ENCODE measurements at places on chromosomes 13 and 19. TPM values are rescaled to one million over a fixed set of nuclear protein-coding genes. Genes with fewer than 3 reads are reported as not detected.

ERICH6B gene
- total RNA-seq = not detected

ZNF83 gene
- total RNA-seq = 25.8 TPM

- no peak overlapping the region for H3K4me3 ChIP-seq
- no peaks in the 10 kb centered on the region for H3K36me3 ChIP-seq
Observed at GRCh38 chr13:112951674-112952371, 17.2 kb upstream of the MCF2L start.

DNA sequence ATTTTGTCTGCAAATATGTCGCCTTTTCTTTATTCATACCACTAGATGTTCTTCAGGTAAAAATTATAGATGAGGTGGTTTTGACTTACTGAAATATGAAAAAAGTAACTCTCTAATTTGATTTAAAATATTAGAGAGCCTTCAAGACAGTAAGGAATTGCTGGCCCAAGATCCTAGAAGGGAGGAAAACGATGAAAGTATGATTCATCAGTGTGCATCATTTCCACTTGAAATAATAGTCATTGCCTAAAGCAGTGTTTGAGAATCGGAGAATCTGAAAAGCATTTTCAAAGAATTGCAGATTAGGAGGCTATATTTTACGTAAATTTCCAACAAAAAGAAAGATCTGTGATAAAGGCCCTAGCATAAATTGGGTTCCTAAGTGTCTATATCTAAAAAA, 1707.9 kb upstream of the PRR20A start:
- H3K4me1 ChIP-seq = no peaks in the 10 kb centered on the region
- no peaks in the 10 kb centered on the region for H3K36me3 ChIP-seq
- H3K27ac ChIP-seq = no peak overlapping the region
- H3K27me3 ChIP-seq = no peaks in the 10 kb centered on the region
- no peak for DNase-seq
- H3K4me3 ChIP-seq = no peak overlapping the region

- DNase-seq = no peak
- peaks cover 16% of the 10 kb centered on the region for H3K4me1 ChIP-seq
- H3K27me3 ChIP-seq = no peaks in the 10 kb centered on the region
- peak overlapping the region; percentile 53 for H3K27ac ChIP-seq
Observed at GRCh38 chr13:97369261-97369893, 64.6 kb upstream of the RAP2A start.

DNA sequence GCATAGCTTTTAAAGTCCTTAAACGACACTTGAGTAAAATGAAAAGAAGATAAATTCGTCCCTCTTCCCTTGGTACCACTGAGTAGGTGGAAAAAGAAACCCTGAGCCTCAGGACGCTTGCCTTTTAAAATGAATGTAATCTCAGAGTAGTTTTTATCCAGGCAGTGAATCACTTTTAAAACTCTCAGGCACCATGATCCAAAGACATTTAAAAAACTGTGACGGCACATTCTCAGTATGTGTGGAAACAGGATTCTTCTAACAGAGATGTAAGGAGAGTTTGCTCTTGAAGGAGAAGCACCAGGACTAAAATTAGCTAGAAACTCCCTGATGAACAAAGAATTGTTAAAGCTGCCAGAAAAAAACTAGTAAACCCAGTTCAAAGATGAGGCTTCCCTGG, 105.7 kb upstream of the SLC15A1 start:
- no peak overlapping the region for H3K27ac ChIP-seq
- peaks cover 10% of the 10 kb centered on the region for H3K4me1 ChIP-seq
- H3K27me3 ChIP-seq = no peaks in the 10 kb centered on the region
- H3K36me3 ChIP-seq = peaks cover 50% of the 10 kb centered on the region
- DNase-seq = no peak
- no peak overlapping the region for H3K4me3 ChIP-seq
